ENCODE measurements at places on chromosomes 3 and 15.

- no peaks in the 10 kb centered on the region for H3K4me1 ChIP-seq
- no peak overlapping the region for H3K27ac ChIP-seq
- no peak overlapping the region for H3K4me3 ChIP-seq
- peaks cover 95% of the 10 kb centered on the region for H3K36me3 ChIP-seq
These were observed 19.9 kb downstream of the TMEM62 start for GRCh38 chr15:43153269-43153668.

GRCh38 chr3:15183011-15183410 is 23.0 kb upstream of the CAPN7 start:
- no peak overlapping the region for H3K4me3 ChIP-seq
- DNase-seq, result no peak
- no peaks in the 10 kb centered on the region for H3K4me1 ChIP-seq
- no peaks in the 10 kb centered on the region for H3K36me3 ChIP-seq
- peaks cover 3% of the 10 kb centered on the region for H3K27me3 ChIP-seq
- no peak overlapping the region for H3K27ac ChIP-seq

- no peak overlapping the region for H3K27ac ChIP-seq
- no peak for DNase-seq
- H3K27me3 ChIP-seq, result peaks cover 22% of the 10 kb centered on the region
- no peak overlapping the region for H3K4me3 ChIP-seq
- peaks cover 3% of the 10 kb centered on the region for H3K4me1 ChIP-seq
These were observed 5.0 kb upstream of the SKIC8 start for GRCh38 chr15:78304216-78305066.

GRCh38 chr3:71029770-71030169 is 553.8 kb downstream of the FOXP1 start:
- DNase-seq, result no peak
- H3K36me3 ChIP-seq, result peaks cover 19% of the 10 kb centered on the region
- H3K4me3 ChIP-seq, result no peak overlapping the region
- H3K27me3 ChIP-seq, result no peaks in the 10 kb centered on the region
- H3K27ac ChIP-seq, result no peak overlapping the region
